ENCODE measurements at places on chromosomes 5 and 9. TPM values are rescaled to one million over a fixed set of nuclear protein-coding genes. Genes with fewer than 3 reads are reported as not detected.
A peak's percentile ranks its signal among the peaks of the same experiment; 100 is the strongest.

- DNase-seq = no peak
Measured at GRCh38 chr5:141697586-141697985, 15.6 kb upstream of the ARAP3 start.

DNA sequence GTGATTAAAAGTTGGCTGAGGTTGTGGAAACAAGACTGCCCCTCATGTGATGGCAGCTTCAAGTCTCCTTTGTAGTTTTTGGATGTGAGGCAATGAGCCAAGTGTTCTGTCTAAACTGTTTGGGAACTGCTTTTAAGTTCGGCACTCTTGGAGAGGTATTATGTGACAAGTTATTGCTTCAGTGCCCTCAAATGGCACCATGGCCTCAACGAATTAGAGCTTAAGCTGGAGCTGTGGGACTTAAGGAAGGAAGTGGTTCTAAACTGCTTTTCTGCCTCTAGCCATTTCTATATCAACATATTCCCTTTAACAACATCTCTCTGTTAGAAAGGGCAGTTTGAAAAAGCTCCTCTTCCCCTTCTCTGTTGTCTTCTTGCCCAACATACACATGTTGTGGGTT lies 227.7 kb downstream of the RFK start:
- DNase-seq = no peak

- DNase-seq = no peak
Measured at GRCh38 chr5:52013523-52013922, 630.3 kb downstream of the ISL1 start.

DNA sequence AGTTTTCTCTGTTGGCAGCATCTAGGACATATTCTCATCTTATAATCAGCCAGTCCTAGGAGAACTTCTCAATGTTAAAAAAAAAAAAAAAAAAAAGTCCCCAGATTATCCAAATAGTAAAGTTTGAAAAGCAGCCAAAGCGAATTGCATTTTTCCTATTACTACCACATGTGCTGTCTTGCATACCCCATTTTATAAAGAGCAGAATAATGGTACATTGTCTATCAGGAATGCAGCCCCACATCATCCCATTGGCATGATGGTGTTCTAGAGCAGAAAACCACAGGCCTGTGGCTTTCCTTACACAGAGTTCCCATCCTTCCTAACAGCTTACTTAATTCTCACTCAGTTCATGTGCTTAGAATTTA lies 381.6 kb downstream of the TMEM38B start:
- no peak for DNase-seq

GRCh38 chr9:73133022-73133651 lies 18.5 kb upstream of the ANXA1 start:
- DNase-seq = no peak

DNA sequence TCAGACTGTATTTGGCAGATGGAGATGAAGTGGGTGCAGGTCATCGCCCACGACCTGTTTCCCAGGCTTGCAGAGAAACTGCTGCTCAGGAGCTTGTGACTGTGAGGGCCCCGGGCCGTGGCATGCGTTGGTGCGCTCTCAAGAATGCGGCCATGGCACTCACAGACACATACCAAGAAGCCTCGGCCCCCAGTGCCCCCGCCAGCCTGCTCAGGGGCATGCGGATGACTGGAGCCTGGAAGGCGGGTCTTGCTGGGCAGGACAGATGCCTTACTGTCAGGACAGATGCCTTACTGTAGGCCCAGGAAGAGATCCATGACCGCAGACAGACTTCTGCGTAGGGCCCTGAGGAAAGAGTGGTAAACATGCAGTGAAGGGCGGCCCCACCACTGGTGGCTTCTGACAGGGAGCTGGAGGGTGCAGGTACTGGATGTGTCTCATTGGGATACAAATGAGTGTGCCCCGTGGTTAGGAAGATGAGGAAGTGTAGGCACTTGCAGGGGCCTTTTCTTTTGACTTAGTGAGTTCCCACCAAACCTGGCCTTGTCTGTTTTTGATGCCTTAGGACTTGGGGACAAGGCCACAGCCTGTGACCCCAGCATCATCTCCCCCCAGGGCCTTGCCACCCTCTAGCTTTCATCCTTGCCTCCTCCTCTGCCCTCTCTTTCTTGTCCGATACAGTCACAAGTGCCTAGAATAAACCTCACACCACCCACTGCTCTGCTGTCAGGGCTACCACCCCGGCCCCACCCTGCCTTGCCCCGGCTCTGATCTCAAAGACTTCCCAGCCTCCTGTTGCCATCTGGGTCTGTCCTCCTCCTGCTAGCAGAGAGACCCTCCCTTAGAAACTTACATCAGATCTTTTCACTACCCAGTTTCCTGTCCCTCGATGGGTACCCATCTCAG lies 68.8 kb upstream of the ABL1 start:
- DNase-seq = no peak

DNA sequence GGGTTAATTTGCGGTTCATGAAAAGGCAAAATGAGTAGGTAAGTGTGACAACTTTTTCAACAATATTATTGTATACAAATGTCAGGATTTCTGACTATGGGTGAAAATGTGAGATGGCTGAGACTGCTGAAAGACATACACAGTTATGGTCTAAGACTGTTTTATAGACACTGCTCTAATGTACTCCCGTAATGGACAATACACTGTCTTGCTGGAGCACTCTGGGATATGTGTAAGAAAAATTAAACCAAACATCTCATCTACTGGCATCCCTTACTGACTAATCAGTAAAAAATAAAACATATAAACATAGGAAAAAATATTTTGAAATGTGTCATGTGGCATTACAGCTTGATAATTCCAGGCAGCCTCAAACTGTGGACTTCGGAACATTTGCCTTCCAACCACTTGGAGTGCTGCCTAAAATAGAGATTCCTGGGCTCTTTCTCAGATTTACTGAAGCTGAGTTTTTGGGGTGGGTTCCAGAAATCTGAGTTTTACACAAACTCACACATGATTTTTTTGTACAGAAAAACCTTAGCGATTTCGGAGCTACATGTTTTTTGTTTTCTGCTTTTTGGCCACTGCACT lies 233.9 kb upstream of the TBCA start:
- no peak for DNase-seq

GRCh38 chr5:146751781-146752401 lies 126.7 kb downstream of the PPP2R2B start:
- DNase-seq = no peak

DNA sequence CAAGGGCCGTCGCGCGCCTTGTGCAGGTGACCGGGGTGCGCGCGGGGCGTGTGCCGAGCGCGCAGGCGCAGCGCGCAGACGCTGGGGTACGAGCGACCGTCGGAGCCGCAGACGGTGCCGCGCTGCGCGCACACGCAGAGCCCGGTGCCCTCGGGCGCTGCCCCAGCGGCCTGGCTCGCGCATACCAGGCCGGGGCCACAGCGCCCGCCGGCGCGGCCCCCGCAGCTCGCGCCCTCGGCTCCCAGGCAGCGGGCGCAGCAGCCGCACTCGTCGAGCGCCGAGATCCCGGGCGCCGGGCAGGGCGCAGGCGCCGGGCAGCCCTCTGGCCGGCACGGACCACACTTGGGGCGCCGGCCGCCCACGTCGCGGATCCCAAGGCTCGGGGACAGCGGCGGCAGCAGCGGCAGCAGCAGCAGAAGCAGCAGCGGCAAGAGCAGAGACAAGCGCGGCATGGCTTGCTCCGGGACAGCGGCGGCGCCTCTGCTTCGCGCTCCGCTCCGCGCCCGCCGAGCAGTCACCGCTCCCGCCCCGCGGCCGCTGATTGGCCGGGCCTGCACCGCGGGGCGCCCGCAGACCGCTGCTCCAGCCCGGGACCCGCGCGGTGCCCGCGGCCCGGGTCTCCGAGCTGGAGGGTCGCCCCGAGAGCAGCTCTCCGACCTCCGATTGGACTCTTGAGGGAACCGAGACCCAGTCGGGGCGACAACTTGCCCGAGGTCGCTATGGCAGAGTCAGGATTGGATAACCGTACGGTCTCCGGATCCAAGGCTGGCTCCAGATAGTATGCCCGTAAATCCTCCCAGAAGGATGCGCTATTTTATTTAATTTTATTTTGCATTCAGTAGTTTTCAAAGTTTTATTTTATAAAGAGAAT lies at the start of gene IGFBPL1:
IGFBPL1 (minus strand) TSS at position 482 of the 871 bp plus-strand sequence; CDS start at position 452, 30 bp downstream.
- DNase-seq = no peak

DNA sequence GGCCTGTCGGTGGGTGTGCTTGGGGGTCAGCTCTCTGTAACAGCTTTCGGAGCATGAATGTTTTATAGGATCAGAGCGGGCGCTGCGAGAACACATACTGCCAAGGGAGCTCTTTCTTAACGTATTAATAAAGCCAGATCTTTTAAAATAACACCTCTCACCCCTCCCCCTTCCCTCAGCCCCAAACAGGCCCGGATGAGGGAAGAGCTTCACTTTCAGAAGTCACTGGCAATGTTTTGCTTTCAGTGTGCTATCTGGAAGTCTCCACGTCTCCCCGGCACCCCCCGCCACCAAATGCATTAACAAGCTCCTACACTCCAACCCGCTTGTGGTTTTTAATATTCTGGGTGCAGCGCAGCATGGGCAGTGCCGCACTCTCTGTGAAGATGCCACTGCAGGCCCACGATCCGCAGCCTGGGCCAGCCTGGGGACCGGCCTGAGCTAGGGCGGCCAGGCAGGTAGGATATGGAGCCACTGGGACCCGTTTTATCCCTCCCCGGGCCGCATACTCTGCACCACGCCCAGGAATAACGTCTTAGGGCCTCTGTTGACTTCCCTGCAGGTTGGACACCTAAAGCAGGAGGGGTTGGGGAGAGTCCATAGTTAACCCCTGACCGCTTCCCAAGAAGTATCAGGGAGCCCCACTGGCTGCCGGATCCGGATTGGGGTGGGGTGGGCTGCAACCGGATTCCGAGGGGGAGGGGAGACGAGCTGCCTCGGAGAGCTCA lies 12.6 kb downstream of the NR2F1 start:
- DNase-seq = no peak

DNA sequence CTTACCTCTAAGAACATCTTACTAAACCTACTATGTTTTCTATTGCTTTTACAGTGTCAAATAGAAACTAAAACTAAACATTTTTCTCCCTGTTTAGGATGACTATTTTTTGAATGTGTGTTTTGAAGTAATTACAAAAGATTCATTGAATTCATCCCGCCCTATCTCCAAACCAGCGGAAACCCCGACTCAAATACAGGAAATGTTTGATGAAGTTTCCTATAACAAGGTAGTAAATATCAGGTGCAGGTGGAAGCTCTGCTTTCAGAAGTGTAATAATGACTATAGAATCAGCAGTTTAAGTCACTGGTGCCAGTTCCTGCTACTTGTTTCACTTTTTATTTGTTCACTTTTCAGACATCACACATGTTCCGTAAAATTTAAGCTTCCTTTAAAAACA lies 20.0 kb downstream of the ERAP2 start:
- no peak for DNase-seq

- DNase-seq = peak; percentile 79
Measured at GRCh38 chr5:179313849-179314521, 31.3 kb downstream of the ADAMTS2 start.

DNA sequence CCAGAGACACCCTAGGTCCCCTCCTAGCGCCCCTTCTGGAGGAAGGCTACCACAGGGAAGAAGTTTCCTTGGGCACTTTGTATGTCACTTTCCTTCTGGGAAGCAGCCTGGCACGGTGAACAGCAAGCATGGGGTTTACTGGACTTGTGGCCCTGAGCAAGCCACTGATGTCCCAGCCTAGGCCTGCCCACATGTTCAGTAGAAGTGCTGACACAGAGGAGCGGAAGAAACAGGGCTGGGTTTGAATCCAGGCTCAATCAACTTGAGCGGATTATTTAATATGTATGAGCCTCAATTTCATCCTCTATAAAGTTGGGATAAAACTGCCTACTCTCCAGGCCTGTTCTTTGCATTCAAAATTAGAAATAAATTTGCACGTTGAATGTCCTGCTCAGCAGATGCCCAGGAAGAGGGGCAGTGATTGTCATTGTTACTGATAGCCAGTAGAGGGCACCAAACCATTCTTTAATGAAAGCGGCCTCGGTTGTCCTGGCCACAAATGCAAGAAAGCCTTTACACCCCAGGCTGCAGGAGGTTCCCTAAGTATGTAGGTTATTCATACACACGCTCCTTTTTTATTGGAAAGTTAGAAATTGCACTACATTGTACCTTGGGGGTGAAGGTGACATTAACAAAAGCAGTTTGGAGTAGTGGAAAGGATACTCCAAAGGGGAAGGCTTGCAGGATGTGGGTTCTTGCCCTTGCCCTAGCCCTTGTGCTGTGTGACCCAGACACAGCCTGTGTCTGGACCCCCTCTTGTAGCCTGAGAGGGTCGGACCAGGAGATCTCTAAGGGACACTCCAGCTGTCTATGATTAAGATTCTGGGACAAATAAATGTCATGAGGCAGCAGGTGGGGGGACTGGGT lies 13.4 kb upstream of the XPA start:
- DNase-seq = no peak

GRCh38 chr5:150338546-150338945 lies 19.0 kb upstream of the TCOF1 start:
- DNase-seq = peak; percentile 12

- no peak for DNase-seq
Measured at GRCh38 chr5:89128092-89128491, 245.1 kb upstream of the MEF2C start.

DNA sequence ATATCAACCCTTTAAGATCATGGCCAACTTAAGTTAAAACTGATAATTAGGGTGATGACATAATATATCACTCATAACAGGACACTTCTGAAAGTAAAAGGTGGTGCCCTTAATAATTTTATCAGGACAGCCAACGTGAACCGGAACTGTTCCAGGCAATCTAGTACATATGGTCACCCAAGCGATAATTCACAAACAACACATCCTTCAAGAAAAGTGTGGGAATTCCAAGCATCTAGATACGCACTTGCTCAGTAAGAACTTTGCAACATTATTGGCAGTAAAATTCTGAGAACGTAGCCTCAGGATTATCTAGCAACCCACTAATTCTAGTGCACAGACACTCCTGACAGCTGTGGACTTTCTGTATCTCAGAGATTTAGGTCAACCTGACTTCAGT lies 85.7 kb downstream of the ALDH7A1 start:
- DNase-seq = no peak

DNA sequence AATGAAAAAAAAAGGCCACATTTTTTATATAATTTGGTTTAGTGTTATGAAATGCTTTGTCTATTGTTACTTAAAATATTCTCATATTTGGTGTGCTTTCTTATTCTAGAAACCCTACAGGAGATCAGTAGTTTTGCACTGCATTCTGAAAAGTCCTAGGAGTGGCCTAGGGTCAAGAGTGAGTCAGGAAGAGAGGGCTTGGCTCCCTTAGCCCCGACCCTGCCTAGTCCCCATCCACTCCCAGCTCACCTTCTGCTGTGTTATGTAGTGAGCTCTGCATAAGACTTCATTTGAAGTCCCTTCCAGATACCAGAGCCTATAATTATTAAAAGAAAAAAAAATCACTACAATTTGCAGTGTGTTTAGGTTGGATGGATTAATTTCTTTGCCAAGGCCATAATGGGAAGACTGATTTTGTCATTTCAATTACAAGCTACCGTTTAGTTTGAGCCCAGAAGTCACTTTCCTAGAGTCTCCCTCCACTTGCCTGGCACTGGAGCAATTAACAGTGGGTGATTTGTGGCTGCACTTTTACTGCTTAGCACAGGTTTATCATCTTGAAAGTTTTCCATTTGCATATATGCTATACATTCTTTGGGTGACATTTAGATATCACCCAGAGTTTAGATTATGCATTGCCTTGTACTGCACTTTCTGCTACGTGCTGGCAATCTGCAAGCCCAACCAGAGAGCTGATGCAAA lies 143.3 kb downstream of the INSYN2B start:
- DNase-seq = no peak

GRCh38 chr9:130934702-130935647 lies 4.1 kb downstream of the FIBCD1 start:
- no peak for DNase-seq

The PCDHB7 gene
- 0.89 TPM for total RNA-seq

The OR1J2 gene
- not detected for total RNA-seq

The ORM2 gene
- total RNA-seq = not detected

The CAVIN4 gene
- not detected for total RNA-seq

The SPINK7 gene
- total RNA-seq = not detected

The QRFP gene
- not detected for total RNA-seq

The ADGRD2 gene
- not detected for total RNA-seq

The TIFAB gene
- 2.8 TPM for total RNA-seq

Data from spleen (tissue), 13 donors.